ENCODE measurements at places on chromosomes 7 and 10.

DNA sequence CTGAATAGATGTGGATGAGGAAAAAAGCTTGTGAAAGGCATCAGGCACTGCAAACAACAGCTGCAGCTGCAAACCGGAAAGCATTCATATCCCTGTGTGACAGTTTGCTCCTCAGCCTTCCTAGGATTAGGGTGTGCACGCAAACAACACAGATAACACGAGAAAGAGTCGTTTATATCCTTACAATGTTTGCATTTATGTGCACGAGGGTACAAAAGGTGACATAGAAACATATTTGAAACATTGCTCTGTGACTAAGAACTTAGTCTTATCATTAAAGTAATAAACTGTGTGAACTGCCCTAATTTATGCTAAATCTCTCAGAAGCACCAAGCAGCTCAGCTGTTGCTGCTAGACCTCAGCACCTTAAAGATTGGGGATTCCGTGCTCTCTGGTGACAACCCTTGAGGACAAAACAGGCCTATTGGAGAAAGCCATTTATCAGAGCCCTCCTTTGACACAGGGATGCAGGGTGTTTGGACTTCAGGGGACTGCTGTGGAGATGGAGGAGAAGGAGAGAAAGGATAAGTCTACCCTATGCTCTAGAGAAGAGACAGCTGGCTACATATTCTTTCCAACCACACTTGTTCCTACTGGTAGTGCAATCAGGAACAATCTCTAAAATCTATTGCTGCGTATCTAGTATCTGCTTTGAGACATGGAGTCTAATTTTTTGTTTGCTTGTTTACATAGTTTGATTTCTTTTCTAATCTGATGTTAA lies 176.2 kb downstream of the GNAT3 start:
- DNase-seq, result no peak

DNA sequence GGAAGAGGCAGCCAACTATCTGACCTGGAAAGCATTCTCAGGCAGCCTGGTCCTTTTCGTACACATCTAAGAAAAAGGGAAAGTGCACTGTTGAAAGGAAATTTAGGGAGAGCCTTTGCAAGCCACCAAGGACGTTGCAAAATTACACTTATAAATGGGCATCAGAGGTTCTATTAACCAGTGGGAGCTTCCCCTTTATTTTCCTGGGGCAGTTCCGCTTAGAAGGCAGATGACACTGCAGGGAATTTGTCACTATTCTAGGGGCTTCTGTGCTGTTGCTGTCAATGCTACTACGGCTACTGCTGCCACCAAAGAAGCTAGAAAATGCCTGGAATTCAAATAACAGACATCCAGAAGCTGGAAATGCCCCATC lies 79.6 kb upstream of the AUTS2 start:
- no peak for DNase-seq

GRCh38 chr10:74900297-74900696 lies 73.9 kb downstream of the KAT6B start:
- no peak for DNase-seq

GRCh38 chr7:51660516-51660915 lies 343.9 kb upstream of the COBL start:
- no peak for DNase-seq

DNA sequence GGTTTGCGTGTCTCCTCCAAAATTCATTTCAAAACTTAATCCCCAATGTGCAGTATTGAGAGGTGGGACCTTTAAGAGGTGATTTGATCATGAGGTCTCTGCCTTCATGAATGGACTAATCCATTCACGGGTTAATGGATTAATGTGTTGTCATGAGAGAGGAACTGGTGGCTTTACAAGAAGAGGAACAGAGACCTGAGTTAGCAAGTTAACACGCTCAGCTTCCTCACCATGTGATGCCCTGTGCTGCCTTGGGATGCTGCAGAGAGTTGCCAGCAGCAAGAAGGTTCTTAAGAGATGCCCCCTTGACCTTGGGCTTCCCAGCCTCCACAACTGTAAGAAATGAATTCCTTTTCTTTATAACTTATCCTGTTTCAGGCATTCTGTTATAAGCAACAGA lies 3.7 kb upstream of the TCTN3 start:
- DNase-seq, result no peak

GRCh38 chr10:43214071-43214955 lies 52.6 kb downstream of the RASGEF1A start:
- peak; percentile 14 for DNase-seq

- DNase-seq, result no peak
Measured at GRCh38 chr7:37546677-37547076, 98.0 kb upstream of the ELMO1 start.

DNA sequence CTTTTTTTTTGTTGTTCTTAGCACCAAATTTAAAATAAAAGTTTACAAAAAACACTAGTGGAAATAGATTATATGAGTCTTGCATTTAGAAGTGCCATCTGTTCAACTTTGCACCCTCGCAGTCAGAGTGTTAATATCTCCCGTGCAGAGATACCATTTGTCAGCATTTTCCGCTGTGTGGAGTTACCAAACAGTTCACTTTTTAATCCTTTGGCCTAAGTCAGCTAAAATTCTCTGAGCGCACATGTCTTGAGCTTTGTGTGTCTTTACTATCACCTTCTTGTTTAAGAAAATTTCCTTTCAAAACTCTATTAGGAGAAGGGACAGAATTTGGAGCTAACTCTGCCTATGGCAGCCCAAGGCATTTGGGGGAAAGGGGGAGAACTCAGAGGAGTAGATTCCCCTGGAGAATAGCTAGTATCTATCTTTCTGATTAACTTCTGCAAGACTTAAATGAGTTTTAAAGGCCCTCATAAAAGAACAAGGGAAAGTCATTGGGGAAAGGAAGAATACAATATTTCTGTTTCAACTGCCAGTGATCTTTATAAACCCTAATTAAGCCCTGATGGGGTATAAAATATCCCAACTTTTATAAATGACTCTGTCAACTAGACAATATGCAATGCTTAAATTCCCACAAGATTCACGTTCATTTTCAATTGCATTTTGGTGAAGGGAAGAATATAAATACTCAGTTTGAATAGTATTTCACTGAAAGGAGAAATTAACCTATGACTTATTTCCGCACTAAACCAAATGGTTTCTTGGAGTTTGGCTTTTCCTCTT lies 114.9 kb upstream of the RAB11FIP2 start:
- no peak for DNase-seq

DNA sequence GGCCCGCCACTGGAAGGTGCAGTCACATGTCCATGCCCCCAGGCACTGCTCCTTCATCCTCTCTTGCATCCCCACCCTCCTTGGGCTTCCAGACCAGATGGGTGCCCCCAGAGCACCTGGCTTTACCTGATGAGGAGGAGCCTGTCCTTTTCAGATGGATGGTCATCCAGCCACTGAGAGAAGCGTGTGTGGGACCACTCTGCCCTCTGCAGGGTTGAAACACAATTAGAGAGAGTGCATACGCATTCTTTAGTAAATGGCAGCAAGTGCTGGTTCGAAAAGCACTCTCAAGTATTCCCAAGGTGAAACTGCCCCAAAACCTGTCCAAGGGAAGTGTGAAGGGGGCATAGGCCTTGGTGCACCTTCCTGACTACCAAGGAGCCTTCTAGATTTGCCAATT lies 41.6 kb downstream of the HBP1 start:
- no peak for DNase-seq

GRCh38 chr7:18772567-18772965 lies 277.0 kb downstream of the HDAC9 start:
- no peak for DNase-seq

- DNase-seq, result peak; percentile 77
Measured at GRCh38 chr10:79490400-79491142, 21.8 kb upstream of the EIF5AL1 start.

DNA sequence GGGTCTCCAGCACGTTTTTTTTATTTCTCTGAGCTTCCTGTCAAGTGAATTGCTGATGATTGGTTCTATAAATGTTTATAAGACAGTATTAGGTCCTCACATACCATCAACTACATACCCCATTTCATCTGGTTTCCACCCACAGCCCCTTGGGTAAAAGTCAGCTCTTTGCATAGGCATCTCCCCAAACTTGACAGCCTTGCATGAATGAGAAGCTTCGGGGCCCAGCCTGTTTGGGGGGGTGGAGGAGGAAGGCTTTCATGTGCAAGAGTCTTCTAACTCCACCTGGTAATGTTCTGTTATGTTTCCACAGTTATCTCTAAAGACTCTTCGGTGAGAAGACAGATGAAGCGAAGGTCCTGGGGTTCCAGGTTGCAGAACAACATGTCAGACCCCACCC lies 75.4 kb downstream of the SCRN1 start:
- DNase-seq, result no peak

GRCh38 chr7:11768263-11768662 lies 63.7 kb downstream of the THSD7A start:
- DNase-seq, result no peak

DNA sequence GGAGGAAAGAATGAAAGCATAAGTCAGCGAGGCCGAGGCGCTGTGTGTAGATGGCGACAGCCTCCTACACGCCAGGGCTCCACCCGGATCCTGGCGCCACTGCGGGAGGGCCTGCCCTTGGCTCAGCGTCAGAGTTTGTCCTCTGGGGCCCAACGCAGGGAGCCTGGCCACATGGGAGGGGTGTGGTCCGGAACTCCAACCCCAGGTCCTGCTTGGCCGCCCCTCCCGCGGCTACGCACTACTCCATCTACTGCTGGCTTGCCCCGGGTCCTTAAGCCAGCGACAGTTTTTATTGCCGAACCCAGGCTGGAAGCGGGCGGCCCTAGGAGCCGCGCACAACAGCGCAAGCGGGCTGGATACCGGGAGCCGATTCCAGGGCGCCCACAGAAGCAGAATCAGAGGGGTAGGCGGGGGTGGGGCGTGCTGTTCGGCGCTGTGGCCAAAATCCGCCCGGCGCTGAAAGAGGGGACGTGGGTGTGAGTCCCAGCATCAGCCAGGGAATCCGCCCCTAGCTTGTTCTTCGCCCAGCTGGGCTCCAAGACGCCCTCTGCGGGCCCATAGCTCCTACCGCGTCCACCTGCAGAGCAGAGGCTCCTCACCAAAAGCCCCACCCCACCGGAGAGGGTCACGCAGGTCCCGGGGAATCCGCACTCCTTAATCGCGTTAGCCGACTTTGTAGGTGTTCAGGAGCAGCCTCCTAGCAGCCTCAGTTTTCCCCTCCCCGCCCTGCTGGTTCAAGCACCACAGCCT lies 4.5 kb downstream of the KAZALD1 start:
- peak; percentile 38 for DNase-seq

DNA sequence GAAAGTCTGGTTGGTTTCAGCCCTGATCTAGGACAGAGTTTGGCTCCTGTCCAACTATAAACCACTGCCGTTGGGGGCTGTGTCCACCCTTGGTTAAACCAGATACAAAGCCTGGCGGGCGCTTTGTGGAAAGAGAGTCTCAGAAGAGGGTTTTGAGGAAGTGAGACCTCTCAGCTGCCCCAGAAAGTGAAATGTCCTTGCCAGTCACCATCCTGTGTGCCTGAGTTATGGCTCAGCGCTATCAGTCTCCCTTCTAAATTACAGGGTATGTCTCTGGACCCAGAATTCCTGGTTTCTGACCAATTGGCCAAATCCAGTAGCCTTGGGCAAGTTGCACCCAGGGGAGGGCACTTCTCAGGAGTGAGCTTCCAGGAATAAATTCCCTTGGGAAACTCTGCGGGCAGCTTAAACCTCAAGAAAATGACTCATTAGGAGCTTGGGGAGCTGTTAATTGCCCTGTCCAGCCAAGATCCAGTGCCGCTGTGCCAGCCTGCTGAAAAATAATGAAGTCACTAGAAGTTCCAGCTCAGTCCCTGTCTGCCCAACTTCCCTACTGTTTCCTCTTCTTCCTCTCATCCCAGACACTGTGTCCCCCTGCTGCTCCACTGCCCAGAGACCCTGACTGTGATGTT lies 66.7 kb upstream of the PDZD8 start:
- DNase-seq, result peak; percentile 78

GRCh38 chr7:100156331-100157068 lies 2.0 kb downstream of the TRAPPC14 start:
- DNase-seq, result no peak

- peak; percentile 36 for DNase-seq
Measured at GRCh38 chr10:130301021-130301892, 165.1 kb downstream of the GLRX3 start.

GRCh38 chr7:8213381-8213780 lies 48.6 kb downstream of the ICA1 start:
- DNase-seq, result no peak

- no peak for DNase-seq
Measured at GRCh38 chr7:128020159-128020558, 11.1 kb downstream of the LRRC4 start.
